ENCODE measurements at places on chromosomes 4 and X. TPM values are rescaled to one million over a fixed set of nuclear protein-coding genes. Genes with fewer than 3 reads are reported as not detected.

MAGEB18 gene
- total RNA-seq, result not detected

- DNase-seq, result no peak
These were observed 129.7 kb upstream of the ZFP42 start for GRCh38 chr4:187865914-187866313.

PRR32 gene
- total RNA-seq, result not detected

- DNase-seq, result no peak
These were observed 18.8 kb upstream of the VSIG1 start for GRCh38 chrX:108025954-108026600.

GRCh38 chr4:150708004-150708403 lies 126.1 kb downstream of the MAB21L2 start:
- DNase-seq, result no peak

Measured in upper lobe of left lung (tissue), 6 donors.